ENCODE measurements at places on chromosomes 5 and 9.
A peak's percentile ranks its signal among the peaks of the same experiment; 100 is the strongest.

DNA sequence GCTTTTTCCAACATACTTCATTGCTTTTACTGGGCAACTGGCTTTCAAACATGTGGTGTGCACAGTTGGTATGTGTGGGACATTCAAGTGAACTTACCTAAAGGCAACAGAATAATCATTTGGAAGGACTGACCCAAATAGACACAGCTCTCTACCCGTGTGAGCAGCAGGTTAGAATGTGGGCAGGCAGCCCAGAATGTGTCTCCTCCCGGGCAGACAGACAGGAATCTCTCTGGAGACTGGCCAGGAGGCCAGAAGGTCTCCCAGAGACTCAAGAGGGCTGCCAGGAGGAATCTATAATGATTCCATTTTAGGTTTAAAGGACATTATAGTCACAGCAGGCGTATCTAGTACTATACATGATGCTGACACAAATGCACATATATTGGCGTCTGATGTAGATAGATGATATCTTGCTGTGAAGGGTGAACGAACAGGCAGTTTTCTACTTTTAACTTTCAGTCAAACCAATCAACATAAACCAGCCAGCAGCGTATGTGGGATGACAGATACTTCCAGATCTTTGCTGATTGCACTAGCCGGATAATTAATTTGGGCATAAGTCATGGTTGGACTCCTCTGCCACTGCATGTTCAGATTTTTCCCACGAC is 297.4 kb upstream of the ZNF608 start:
- DNase-seq, result peak; percentile 80

GRCh38 chr9:4068449-4068848 is 231.4 kb downstream of the GLIS3 start:
- no peak for DNase-seq

DNA sequence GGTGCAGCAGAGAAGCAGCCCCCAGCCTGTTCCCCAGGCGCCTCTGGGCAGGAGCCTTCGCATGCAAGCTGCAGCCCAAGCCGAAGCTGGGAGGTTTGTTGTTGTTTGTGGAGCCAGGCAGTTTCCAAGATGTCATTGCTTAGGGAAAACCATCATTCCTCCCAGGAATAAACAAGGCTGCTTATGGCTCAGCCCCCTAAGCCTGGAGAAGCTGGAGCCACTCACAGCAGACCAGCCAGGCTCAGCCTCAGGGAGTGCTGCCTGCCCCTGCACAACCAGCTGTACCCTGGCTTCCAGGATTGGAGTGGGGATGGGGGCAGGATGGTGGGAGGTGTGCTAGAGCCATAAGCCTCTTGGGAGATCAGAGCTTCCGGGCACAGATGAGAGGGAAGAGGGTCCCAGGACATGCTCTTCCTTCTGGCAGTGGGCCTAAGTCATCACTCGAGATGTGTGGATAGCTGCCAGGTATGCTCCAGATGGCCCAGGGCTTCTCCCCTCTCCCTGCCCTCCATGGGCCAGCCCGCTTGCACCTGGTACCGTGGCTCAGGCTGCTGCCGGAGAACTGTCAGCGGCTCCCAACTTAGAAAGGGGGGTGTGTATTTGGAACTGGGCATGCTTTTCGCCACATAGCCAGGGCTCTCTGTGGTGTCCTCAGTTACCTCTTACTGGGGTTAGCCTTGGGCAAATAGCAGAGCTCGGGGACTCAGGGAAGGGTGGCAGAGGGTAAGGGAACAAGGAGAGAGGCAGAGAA is 105.2 kb downstream of the RGS3 start:
- DNase-seq, result no peak

- no peak for DNase-seq
Observed at GRCh38 chr5:32332966-32333365, 20.2 kb upstream of the MTMR12 start.

DNA sequence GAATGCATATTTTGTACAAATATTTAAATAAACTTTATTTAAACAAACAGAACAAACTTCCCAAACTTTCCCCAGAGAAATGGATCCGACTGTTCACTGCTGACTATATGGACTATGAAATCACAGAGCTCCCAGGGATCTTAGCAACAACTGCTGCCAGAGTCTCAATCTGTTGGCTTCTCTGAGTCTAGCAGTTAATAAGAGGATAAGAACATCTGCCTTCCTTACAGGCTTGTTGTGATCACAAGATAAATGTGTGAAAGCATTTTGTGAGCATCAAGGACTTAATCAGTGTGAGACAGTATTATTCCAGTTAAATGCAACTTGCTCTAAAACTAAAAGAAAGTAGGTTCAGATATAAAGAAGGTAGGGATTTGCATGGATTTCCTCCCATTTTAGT is 31.4 kb upstream of the MYOT start:
- DNase-seq, result no peak

DNA sequence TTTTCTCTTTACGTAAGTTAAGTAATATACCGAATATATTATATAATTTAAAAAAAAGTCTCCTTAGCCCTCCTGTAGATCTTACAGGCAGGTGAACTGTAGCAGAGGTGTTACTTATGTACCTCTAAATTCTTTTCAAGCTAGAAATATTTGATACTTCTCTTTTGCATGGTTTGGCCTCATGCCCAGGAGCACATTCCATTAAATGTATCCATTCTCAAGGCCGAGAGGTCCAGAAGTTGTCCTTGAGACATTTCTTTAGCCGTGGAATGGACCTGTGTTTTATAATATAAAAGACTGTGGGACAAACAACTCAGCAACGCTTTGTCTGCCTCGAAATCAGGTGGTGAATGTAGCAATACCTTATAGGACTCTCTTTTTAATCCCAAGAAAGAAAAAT is 184.5 kb downstream of the TRIO start:
- no peak for DNase-seq

DNA sequence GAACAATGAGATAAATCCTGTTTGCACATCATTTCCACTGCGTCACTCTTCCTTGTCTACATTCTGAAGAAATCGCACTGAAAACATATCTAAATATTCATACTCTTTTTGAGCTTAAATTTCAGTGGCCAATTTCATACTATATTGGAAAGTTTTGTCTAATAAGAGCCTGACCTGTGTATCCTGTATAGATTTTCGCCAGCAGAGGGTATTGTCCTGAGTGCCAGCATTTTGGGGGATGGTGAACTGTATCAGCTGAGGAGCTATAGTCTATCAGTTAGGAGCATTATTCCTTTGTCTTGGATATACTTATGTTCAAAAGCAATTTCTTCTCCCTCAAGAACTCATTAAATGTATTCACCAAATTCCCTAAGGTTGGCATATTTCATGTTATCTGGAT is 102.3 kb downstream of the SEMA6A start:
- no peak for DNase-seq

DNA sequence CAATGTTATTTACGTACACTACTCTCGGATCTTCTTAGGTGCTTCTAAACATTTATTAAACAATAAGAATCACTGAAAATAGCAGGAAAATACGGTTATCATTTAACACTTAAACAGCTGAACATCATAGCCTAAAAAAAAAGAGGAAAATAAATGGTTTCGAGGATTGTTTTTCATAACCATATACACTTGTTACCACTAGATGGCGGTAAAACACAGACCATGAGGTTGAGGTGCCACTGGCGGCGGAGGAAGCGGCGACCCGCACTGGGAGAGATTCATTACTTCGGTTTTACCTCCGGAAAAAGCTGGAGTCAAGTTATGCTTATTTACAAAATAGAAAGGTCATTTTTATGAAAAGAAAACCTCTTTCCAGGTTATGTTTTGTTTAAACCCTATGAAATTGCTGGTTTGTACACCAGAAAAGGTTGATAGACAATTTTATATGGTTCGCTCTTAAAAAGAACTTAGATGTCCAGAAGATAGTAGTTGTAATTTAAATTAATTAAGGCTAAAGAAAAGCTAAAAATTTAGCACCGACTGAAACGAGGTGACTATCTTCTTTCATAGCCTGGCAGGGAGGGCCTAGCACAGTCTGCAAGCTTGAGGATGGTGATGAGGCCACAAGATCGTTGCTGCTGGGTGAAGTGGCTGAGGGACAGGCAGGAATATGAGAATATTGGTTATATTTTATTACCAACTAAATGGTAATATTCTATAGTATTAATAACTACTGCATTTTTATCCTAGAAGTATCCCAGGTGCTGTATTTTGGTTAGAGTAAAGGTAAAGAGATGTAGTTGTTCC is 605.7 kb downstream of the RAB3C start:
- DNase-seq, result peak; percentile 32

DNA sequence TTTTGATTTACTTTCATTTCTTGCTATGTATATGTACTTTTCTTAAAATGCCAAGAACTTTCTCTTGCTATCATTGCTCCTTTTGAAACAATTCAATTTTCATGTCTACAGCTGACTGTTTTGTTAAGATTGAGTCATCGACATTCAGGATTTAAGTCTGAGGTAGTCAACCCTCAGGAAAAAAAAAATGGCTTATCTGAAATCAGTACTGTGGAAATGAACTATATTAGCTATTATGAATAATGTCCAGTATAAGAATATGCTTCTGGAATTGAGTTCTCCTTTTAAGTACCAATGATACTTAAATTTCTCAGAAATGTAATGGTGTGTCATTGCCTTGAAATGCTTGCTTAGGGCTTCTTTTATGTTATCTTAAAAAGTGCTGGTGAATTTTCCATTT is 37.9 kb downstream of the TNFAIP8 start:
- peak; percentile 34 for DNase-seq

GRCh38 chr9:73995836-73996235 is 501.3 kb upstream of the RORB start:
- no peak for DNase-seq

DNA sequence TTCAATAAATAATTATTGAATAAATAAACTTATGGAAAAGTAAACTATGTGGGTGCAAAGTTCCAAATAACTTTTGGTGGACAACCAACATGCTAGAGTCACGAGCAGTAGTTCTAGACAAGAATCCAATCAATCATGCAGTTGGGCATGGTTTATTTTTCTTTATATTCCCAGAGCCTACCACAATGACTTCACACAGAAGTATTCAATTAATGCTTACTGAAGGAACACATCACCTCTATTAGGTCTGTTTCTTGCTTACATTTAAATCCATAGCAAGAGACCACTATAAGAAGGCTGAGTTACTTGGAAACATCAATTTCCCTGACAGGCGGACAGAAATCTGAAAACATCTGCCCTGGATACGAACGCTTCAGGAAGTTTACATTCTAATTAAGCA is 214.2 kb downstream of the TMEM232 start:
- DNase-seq, result no peak

- no peak for DNase-seq
Observed at GRCh38 chr9:38639577-38639940, 19.2 kb upstream of the ANKRD18A start.

DNA sequence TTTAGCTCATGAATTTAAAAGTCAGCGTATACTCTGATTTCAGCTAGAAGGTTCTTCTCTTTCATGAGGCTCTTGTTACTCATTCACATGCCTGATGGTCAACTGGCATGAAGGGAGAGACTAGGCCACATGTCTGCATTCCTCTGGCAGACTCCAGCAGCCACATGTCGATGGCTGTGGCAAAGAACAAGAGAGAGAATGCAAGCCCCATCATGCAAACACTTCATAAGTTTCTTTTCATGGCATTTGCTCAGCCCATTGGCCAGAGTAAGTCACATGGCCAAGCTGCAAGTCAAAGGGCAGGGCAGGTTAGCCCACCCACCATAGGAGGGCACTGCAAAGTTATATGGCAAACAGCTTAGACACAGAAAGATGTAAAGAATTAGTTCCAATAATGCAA is 5.4 kb downstream of the KCNV2 start:
- peak; percentile 77 for DNase-seq

- DNase-seq, result no peak
Observed at GRCh38 chr5:77643654-77644370, 5.3 kb upstream of the OTP start.

- DNase-seq, result peak; percentile 56
Observed at GRCh38 chr9:95813923-95814322, 61.6 kb upstream of the ERCC6L2 start.

DNA sequence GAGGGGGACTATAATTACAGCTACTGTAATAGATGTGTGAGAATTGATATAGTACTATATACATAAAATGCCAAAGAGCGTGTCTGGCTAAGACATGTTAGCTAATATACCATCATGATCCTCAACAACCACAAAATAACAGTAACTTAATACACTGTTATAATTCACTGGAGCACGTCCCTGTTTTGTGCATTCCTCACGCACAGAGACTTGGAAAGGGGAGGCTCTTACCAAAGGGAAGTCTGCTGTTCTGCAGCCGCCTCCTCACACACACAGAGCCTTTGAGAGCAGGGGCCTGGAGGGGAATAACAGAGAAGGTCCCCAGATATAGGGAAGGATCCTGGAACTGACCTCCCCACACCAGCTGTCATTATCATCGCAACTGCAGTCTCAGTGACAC is 97.3 kb downstream of the ANKRD18A start:
- no peak for DNase-seq

DNA sequence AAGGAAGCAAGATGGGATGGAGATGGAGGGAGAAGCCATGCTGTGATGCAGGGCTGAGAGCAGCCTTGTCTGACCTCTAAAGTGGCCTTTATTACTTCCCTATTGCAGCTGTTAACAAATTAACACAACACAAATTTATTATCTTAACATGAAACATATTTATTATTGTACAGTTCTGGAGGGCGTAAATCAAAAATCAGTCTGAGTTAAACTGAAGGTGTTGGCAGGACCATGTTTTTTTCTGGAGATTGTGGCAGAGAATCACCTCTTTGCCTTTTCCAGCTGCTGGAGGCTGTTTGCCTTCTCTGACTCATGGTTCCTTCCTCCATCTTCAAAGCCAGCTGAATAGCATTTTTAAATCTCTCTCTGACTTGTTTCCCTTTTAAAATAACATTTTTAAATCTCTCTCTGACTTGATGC is 7.2 kb upstream of the MCC start:
- DNase-seq, result no peak

DNA sequence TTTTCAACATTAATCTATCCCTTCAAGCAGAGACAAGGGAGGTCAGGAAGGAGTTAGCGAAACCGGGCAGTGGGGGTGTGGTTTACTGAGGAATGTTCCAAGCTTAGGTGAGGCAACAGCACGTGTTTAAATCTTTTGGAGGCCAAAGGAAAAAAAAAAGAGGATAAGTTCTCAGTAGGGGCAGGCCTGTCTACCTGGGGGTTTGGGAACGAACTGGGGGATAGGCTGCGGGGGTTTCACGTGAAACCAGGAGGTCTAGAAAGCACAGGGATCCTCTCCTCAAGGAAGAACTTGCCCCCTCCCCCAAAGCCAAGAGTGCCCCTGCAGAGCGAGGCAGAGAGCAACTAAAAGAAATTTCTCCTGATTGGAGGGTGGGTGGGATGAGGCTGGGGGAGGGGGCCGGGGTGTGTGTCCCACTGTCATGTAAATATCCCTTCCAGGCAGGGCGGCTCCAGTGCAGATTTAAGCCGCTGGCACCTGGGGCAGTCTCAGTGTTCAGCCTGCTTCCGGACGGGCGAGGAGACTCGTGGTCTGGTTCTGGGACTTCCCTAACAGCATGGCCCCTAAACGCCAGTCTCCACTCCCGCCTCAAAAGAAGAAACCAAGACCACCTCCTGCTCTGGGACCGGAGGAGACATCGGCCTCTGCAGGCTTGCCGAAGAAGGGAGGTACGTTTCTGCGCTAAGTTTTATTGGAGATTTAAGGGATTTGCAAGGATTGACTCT is 5.5 kb upstream of the SET start:
- DNase-seq, result peak; percentile 33

All from RCC 7860 (cell line).